ENCODE measurements at places on chromosomes 5 and 9.

DNA sequence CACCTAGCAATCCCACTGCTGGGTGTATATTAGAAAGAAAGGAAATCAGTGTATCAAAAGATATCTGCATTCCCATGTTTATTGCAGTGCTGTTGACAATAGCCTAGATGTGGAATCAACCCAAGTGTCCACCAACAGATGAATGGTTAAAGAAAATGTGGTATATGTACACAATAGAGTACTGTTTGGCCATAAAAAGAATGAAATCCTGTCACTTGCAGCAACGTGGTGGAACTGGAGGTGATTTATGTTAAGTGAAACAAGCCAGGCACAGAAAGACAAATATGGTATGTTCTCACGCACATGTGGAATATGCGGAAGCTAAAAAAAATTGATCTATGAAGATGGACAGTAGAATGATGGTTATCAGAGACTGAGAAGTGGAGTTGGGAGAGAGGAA, 221.6 kb upstream of the DAP start:
- DNase-seq: no peak

DNA sequence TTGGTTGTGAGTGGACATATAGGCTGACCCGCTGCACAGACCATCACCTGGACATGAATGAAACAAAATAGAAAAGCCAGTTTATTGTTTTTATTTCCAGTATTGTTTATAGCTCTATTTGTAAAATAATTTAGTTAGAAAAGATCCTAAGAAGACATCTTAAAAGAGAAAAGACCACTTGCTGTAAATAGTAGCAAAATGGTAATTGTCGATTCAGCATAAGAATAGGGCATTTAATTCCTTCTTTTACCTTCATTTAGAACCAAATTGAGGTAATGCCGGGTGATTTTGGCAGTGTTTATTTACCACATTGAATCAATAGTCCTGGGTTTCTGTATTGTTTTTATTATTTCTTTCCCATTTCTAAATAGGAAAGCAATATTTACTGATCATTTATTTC, 7.4 kb downstream of the TARS1 start:
- no peak for DNase-seq

- no peak for DNase-seq
Observed at GRCh38 chr5:149340920-149341319, 4.4 kb upstream of the GRPEL2 start.

DNA sequence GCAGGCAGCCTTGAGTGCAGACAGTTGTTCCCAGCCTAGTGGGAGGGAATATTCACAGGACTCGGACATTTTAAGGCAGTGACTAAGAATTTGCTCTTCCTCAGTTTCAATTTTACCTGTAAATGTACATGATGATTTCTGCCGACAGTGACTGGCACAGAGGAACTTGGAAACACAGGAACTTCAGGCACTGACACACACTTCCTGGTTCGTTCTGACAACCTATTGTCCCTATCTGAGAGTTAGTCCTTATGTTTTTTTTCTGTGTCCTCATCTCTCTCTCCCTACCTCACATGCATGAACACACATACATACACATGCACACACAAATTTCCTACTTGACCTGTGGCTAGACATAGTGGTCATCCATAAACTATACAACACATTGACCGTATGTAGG, 89.4 kb upstream of the CD180 start:
- no peak for DNase-seq

DNA sequence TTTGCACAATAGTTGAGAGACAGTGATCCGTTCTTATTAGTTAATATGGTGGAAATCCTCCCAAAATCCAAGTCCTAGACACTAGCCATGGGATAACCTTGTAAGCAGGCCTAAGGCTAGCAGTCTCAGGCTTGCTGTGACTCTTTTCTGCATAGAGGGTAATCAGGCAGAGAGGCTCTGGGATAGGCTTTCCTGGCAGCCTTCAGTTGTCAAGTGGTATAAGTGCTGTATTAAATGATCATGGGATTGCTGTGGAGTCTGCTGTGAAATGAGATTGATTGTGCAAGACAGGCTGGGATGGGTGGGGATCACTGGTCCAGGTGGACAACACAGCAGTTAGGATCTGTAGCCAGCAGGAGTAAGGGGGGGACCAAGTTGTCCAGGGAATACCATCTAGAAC, 416.4 kb downstream of the TLE4 start:
- DNase-seq: no peak

DNA sequence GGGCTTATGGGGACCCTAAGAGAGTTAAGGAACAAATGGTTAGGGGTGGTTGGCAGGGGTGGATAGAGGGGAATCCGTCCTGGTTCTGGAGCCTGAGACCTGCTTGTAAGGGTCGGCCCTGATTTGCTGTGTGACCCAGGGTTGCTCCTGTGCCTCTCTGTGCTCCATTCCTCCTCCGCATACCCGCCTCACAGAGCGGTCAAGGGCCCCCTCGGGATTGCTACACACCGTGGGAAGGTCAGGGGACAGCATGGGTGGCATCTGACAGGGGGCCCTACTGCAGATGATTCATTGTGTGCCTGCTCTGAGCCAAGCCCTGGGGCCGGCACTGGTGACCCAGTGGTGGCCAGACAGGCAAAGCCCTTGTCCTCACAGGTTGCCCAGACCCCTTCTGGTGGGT, 162.3 kb downstream of the GAPVD1 start:
- no peak for DNase-seq

- peak; percentile 50 for DNase-seq
Observed at GRCh38 chr9:71916834-71917534, 5.5 kb downstream of the C9orf85 start.

GRCh38 chr5:135221696-135222095, 177.3 kb downstream of the MACROH2A1 start:
- no peak for DNase-seq

DNA sequence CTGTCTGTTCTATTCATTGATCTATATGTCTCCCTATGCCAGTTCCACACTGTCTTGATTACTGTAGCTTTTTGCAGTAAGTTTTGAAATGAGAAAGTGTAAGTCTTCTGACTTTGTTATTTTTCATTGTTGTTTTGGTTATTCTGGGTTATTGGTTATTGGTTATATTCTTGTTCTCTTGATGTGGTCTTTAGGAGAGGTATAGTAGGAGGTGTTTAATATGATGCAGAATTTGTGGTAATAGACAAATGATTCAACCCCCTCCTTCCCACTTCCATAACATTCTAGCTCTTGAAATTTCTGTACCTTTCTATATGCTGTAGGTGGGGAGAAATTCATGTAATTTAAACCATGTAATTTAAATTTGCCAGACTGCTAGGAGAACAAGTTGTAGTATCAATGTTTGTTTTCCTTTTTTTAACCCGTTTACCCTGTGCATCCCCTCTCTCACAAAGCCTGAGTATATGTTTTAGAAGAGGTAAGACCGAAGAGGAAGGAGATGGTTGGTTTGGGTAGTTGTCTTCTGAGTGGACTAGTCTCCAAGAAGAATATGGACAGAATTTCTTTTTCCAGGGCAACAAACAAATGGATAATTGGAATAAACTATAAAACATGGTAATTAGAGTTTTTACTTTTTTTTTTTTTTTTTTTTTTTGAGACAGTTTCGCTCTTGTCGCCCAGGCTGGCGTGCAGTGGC, 19.2 kb downstream of the ANKHD1 start:
- no peak for DNase-seq

DNA sequence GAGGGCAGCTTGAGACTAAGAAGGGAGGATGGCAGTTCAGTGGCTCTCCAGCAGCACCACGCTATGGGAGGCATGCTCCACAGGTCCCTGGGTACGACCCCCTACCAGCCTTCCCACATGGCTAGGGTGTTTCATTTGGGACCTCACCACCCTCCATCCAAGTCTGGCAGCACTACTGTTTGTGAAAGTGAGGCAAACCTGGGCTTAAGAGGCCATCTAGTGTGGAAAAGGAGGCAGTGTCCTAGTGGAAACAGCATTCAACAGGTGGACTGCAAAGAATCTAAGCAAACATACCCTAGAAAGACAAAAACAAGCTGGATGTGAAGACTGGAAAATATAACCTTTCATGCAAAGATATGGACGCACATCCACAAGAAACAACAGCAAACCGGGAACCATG, 4.8 kb upstream of the C5orf47 start:
- DNase-seq: no peak

GRCh38 chr5:165321912-165322311, 1816.5 kb downstream of the MAT2B start:
- DNase-seq: no peak

DNA sequence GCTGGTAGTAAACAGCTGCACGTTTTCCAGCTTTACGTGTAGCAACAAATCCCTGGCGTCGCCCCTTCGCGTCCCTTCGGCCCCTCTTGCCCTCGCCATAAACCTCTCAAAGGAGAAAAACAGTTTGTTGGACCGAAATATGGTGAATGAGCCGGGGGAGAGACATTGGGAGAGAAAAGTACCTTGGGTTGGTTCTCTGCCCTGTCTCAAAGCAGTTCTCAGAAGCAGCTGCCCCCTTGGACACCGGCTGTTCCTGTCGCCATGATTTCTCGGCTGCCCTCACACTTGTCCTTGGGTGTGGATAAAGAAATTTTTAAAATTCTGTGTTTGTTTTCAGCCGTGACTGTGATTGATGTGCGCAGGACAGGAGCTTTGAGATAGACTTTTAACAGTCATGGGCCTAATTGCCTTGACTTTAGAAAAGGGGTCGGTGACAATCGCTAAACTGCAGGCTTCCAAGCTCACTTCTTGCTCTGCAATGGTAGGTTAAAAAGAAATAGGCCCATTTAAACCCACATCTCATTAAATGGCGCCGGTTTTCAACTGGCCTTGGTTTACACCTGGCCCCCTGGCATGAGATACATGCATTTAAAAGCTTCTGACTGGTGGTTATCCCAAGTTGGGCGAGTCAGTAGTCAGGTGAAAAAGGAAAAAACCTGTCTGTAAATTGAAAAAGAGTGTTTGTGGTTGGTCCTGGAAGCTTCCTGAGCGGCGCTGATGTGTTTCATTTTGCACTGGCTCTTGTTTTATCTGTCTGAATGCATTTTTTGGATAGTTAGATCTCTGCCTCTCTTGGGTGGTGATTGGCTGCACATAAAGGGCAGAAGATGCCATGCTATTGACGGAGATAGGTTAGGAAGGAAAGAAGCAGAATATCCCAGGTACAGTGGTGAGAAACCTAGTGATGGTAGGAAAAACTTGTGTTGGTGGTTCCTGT, 983 bp downstream of the RCL1 start:
- no peak for DNase-seq

- no peak for DNase-seq
Observed at GRCh38 chr9:36748322-36748899, 175.7 kb downstream of the MELK start.
